ENCODE measurements at places on chromosomes 11 and 22.

DNA sequence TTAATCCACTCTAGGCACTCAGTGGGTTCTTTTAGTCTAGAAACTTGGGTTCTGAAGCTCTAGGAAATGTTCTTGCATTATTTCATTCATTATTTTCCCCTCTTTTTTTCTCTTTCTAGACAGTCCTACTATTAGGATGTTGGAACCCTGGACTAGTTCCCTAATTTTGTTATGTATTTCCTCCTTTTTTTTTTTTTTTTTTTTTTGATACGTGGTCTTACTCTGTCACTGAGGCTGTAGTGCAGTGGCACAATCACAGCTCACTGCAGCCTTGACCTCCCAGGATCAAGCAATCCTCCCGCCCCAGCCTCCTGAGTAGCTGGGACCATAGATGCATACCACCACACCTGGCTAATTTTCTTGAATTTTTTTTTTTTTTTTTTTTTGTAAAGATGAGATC, 9.4 kb downstream of the UPB1 start:
- no peak for DNase-seq

DNA sequence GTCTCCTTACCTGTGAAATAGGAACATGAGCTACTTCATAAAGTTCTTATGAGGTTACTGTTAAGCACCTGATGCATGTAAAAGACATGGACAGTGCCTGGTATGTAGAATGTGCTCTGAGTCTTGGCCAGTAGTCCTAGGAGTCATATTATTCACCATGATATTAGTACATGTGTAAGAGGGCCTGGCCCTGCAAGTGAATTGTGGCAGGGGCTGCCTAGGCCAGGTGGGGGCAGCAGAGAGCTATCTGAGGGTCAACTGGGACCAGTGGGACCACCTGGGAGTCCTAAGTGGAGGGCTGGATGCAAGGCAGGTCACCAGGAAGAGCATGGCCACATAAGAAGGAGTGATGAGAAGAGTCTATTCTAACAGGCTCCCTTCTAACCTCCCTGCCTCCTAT, 529.5 kb downstream of the SOX6 start:
- DNase-seq, result peak; percentile 54

GRCh38 chr22:46377525-46378425, 42.3 kb downstream of the TRMU start:
- peak; percentile 94 for DNase-seq

GRCh38 chr22:22371031-22371541, 126.5 kb downstream of the VPREB1 start:
- DNase-seq, result no peak

DNA sequence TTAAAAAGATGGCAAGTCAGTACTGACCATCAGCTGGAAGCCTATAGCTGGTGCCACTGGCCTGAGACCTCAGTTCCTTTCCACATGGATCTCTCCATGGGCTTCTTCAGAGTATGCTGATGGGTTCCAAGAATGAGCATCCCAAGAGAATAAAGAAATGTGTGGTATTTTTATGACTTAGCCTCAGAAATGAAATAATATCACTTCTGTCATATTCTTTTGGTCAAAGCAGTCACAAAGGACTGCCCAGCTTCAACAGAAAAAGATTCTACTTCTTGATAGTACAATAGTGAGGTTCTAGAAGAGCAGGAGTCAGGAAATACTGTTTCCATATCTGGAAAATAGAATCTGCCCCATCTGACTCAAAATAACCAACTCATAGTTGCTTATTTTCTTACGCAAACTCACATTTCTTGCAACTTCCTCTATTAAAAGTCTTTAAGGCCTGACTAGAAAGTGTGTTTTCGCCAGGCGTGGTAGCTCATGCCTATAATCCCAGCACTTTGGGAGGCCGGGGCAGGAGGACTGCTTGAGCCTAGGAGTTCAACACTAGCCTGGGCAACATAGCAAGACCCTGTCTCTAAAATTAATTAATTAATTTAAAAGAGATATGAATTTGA, 116.9 kb downstream of the SIK3 start:
- no peak for DNase-seq

DNA sequence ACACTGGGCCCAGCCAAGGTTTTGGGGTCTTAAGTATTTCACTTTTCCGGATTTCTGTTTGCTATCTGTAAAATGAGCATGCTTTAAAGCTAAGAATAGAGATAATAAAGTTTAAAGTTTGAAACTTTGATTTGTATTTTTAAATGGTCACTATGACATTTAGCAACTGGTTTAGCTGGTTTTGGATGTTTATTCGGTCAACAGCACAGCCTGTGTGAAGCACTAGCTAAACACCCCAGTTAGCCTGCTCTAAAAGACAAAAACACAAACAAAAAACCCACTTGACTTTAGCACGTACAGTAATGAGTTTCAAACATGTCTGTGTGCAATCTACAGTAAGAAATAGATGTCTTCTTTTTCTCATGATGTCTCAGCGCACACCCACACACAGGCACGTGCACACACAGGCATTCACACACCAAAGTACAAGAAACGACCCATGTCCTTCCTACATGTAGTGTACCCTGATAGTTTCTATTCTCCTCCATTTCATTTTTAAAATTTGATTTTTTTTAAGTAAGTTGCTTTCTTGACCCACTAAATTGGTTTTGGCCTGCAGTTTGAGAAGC, 29.4 kb downstream of the SLC1A2 start:
- no peak for DNase-seq

DNA sequence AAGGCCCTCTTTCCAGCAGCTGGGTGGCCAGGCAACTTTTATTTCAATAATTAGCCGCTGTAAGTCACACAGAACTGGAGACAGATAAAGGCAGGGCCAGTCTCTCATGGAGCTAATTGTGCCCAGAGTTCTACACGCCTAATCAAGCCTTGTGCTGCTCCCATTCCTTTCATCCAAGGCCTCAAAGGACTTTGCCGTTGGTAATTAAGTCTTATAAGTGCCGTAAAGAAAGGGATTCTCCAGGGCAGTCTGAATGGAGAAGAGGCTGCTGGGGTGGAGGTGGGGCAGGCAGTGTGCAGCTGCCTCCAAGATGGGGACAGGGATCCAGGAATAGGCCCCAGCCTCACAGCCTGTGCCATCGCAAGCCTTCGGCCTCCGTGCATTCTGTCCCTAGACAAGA, 357.9 kb downstream of the TENM4 start:
- DNase-seq, result no peak

- no peak for DNase-seq
Measured at GRCh38 chr11:113182288-113182687, 132.1 kb upstream of the TTC12 start.

DNA sequence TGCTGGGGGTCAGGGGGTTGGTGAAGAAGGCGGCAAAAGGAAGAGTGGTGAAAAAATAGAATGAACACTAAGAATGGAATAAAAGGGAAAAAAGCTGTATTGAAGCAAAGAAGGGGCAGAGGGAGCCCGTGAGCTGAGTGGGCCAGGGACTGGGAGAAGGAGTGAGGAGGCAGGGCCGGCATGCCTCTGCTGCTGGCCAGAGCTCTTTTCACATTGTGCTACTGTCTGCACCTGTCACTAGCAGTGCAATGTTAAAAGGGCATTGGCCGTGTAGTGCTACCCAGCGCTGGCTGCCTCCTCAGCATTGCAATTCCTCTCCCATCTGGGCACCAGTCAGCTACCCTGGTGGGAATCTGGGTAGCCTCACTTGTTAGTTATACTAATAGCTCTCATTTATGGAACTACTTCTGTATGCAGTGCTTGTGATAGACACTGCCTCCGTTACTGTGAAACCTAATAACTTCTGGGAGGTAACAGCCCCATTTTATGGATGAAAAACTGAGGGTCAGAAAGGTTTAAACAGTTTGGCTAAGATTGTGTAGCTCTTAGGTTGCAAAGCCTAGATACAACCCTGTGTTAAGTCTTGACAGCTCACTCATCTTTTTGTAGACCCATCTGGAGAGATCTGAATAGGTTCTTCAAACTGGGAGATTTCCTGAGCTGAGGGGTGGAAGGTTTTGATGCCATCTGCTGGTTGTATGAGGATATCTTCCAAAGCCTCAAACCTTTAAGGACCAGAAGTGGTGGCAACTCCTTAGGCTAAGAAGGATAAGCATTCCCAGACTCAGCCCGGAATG, 8.5 kb downstream of the YPEL4 start:
- DNase-seq, result no peak

DNA sequence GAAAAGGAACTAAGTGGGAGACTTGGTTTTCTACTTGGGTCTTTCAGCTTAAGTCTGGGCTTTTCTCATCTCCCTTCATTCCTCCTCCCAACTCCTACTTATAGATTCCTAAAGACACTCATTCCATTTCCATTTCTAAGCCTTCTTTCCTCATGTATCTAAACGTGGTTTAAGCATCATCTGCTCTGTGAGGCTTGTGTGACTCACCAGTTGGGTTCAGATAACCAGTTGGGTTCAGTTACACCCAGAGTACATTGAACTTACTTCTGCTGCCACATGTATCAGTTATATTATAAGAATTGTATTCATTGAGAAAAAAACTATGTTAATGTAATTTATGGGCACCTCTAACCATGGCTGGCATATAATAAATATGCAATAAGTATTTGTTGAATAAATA, 831.2 kb upstream of the CCDC90B start:
- no peak for DNase-seq

DNA sequence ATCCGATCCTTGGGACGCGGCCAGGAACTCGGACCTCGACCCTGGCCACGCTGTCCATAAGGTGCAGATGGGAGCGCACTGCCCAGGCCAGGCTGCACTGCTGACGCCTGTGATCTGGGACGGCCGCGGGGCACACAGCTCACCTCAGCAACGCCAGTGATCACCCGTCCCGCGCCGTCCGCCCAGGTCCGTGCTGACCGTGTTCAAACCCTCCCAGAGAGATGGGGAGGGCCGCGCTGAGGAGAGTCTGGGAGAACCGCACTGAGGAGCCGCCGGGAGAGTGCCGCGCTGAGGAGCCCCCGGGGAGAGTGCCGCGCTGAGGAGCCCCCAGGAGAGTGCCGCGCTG, 636 bp downstream of the KCNQ1OT1 start:
- DNase-seq, result peak; percentile 49

DNA sequence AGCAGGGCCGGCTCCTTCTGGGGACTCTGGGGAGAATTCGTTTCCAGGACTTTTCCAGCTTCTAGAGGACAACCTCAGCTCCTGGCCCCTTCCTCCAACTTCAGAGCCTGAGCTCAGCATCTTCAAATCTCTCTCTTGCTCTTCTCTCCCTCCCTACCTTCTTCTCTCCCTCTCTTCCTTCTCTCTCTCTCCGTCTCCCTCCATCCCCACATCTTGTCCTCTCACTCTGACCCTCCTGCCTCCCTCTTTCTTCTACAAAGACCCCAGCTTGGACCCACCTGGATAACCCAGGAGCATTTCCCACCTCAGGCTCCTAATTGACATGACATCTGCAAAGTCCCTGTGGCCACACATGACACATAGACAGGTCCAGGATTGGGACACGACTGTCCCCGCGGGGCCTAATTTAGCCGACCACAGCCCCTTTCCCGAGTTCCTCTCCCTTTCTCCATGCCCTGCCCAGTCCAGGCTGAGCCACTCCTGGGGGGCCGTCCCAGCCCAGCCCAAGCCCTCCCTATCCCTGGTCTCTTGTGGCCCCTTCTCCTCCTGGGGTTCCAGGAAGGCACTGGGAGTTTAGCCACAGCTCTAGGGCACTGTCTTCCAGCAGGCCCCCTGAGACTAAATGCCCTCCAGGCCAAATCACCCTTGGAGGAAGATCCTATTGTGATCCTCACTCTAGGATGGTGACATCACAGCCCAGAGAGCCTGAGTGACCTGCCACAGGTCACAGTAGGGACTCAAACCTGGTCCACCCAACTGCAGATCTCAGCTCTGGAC, 36.9 kb downstream of the IGLL5 start:
- DNase-seq, result no peak

DNA sequence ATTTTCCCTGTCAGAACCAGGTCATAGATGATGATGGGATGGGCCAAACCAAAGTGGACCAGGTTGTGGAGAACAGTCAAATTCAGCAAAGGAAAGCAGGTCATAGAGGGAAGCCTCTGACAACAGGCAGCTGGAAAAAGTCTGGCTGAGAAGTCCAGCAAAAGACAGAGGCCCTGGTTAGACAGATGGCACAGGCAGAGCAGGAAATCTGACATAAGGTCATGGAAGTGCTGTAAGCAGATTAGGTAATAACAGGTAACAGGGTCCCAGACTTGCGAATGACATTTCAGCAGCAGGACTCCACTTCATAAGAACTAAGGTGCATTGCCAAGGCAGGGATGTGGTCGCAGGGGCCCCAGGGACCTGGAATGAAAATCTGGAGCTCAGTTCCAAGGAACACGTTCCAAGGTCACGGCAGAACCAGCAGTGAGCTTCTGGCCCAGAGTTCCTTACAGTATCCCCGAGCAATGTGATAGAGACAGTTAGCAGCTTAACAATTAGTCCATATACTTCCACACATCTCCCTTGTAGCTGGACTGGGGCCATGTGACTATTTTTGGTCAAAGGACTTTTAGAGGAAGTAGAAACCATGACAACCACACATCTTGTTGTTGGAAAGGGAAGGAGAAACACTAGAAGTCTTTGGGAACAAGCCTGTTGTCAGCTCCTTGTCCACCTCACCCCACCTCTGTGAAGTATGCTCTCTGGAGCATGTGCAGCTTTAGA, 75.4 kb downstream of the ME3 start:
- DNase-seq, result no peak

DNA sequence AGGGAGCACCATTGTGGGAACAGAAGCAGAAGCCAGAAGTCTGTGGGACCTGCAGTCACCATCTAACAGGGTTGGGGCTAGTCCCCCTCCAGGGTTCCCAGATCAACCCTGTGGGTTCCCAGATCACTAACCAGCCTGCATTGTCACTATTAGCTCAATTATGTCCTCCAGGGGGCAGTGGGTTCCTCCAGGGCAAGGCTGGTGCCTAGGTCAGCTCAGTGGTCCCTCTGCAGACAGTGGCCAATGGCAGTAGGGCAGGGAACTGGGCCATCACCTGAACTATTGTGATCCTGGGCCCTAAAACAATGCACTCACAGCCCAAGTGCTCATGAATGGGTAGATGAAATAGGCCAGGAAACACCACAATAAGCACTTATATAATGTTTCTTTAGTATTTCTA, 18.8 kb upstream of the PRSS23 start:
- no peak for DNase-seq

- DNase-seq, result no peak
Measured at GRCh38 chr11:82832983-82833382, 67.2 kb downstream of the PRCP start.

- no peak for DNase-seq
Measured at GRCh38 chr11:131299598-131300438, 70.6 kb upstream of the NTM start.

GRCh38 chr11:77270921-77271320, 30.6 kb downstream of the GDPD4 start:
- DNase-seq, result no peak

- DNase-seq, result no peak
Measured at GRCh38 chr22:37690901-37691504, 4.9 kb downstream of the NOL12 start.

Measured in right lobe of liver (tissue), 6 donors.